ENCODE measurements at places on chromosomes 1 and 21.
A peak's percentile ranks its signal among the peaks of the same experiment; 100 is the strongest.

- no peak for DNase-seq
Measured at GRCh38 chr1:221532071-221532773, 209.7 kb downstream of the DUSP10 start.

DNA sequence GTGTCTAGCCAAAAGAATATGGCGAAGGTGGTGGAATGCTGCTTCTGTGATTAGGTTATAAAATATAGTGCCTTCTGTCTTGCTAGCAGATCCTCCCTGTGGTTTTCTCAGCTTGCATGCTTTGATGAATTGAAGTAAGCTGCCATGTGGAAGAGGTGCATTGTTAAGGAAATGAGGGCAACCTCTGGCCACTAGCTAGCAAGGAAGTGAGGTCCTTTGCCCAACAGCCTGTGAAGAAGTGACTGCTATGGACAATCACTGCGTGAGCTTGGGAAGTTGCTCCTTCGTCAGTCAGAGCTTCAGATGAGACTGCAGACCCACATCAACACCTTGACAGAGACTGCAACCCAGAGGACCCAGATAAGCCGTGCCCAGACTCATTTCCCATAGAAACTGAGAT is 109.4 kb downstream of the GIPC2 start:
- DNase-seq: no peak

DNA sequence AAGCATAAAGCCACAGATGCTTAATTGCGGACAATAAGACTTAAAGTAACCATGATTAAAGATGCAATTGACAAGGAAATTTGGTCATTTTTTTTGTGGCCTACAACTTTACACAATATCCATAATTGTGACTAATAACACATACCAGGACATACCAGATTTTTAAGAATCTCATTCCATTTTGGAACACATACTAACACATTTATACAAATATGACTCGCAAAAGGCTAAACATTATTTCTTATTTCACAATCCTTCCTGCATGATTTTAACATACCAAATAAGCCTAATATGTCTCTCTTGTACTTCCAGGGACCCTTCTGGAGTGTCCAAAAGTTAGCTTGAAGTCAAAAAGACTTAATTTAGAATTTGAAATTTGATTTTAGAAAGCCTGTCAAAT is 48.8 kb downstream of the DR1 start:
- no peak for DNase-seq

- no peak for DNase-seq
Measured at GRCh38 chr1:217525773-217526490, 105.0 kb downstream of the GPATCH2 start.

- no peak for DNase-seq
Measured at GRCh38 chr1:173509797-173510196, 32.7 kb downstream of the PRDX6 start.

DNA sequence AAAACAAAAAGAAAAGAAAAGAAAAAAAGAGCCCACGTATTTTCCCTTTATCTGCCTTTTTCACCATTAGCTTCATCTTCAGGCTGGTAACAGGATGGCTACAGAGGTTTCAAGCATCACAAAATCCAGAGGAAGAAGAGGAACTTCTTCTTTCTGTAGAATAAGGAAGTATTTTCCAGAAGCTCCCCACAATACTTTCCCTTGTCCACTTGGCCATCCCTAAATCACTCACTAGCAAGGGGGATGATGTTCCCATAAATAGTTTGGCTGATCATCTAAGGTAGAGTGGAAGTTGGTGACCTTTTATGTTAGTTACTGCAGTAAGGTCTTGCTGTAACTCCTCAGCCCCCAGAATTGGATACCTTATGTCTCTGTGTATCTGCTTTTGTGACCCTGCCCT is 45.1 kb upstream of the RNF11 start:
- DNase-seq: no peak

DNA sequence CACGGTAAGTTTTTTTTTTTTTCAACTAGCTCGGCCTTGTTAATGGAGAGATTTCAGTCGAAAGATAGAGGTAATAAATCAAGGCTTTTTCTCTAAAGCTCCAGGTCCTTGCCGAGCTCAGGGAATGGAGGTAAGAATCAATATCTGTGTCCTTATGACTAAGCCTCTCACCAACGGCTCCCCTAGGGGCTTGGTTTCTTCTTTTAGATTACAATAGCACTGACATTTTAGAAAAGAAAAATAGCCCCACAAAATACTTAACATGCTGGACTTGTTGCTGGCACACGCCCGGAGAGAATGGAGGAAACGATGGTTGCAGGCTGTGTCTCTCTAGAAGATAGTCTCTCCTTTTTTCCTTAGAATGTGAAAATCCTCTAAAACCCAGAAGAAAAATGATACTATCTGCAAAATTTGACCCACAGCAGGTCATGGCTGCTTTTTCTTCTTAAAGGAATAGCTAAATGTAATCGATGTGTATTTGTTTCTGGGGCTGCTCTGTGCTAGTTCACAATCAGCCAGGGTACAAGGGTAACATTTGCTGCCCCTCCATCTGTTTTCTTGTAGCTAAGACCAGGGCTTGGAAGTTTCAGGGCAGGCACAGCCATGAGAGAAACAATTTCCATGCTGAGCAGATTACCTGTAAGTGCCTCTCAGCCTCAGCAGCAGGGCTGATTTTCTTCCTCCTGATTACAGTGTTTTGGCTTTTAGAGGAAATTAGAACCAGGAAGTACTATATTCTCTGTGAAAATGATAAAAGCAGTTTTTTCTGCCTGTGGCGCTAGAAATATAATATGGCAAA is 86.2 kb upstream of the GNG12 start:
- DNase-seq: no peak

DNA sequence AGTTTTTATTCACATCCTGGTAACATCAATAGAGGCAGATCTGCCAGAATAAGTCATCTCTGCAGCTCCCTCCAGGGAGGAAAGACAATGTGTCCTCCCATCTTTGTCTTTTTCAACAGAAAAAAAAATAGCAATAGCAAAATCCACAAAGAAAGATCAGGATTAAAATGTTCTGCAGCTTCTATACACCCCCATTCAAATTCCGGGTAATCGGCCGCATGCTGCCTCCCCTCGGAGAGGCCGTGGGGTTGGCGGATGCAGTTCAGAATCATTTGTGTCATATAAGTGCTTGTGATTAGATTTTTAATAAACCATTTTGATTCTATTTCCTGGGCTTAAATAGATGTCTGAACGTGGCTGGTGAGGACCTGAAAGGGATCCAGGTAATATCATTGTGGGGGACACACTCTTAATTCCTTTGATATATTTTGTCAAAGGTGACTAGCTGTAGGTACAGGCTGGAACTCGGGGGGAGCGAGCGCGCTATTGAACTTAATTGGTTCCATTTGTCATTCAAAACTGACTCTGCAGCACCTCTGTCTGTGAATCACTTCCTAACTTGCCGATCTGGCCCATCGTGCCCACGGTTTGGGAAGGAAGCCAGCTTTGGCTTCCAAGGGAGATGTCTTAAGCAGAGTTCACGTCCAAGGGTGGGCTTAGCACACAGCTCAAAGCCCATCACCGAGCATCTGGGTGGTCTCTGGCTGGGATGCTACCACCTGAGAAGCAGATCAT is 85.6 kb upstream of the ARHGEF16 start:
- no peak for DNase-seq

DNA sequence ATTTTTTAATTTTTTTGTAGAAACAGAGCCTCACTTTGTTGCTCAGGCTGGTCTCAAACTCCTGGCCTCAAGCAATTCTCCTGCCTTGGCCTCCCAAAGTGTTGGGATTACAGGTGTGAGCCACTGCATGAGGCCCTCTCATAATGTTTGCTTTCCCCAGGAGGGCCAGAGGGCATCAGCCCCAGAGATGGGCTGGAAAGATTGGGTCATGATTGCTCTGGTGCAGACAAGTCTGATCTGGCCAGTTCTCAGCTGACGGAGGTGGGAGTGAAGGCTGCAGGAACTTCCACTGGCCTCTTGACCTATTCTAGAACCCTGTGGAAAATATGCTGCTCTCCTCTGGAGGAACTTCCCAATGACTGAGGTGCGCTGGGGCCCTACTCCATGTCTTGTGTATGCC is 43.4 kb upstream of the RD3 start:
- DNase-seq: no peak

- no peak for DNase-seq
Measured at GRCh38 chr1:83813576-83813975, 185.4 kb downstream of the TTLL7 start.

DNA sequence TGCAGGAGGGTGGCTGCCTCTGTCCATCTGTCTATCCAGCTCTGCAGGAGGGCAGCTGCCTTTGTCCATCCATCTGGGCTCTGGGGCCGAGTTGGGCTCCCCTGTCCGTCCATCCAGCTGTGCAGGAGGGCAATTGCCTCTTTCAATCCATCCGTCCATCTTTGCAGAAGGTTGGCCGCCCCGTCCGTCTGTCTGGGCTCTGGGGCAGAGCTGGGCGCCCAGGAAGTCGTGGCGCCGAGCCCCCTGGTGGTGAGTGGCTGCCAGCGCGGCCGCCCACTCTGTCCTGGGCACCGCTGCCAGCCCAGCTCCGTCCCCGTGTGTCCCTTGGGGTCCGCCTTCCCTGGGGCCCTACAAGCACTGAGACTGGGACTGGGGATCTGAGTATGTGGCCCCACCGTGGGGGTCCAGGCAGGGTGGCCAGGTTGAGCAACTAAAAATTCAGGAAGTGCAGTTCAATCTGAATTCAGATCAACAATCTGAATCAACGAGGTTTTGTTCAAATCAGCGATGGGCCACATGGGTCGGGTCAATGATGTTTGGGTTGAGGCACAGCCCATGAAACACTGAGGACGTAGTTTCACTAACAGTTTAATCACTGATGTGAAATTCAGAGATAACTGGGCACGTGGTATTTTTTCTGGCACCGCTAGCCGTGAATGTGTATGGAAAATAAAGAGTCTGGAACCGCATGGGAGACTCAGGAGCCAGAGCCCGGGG is 99.1 kb upstream of the ACTRT2 start:
- peak; percentile 15 for DNase-seq

- DNase-seq: no peak
Measured at GRCh38 chr21:14876524-14876840, 188.3 kb downstream of the NRIP1 start.

DNA sequence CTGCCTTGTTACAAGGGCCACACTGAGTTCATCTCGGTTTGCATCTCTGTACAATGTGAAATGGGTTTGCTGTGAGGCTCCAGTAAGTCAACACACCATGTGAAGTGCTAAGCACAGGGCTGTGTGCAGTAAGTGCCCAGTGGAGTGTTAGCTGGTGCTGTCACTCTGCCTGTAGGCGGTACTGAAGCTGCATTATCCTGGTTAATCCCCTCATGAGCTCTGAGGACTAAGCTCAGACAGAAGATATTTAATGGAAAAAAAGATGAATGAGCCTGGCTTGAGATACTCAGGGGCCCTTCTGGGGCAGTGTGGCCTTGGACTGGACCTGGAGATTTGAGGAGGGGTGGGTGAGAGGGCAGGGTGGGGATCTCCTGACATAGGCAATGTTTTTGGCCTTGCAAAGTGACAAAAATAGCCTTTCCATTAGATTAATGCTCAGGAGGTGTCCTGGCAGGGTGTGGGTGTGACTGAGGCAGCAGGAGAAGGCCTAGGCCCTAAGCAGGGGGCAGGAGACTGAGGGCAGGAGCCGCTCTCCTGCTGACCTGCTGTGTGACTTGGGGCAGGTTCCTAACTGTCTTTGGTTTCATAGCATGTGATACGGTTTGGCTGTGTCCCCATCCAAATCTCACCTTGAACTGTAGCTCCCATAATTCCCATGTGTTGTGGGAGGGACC is 570.5 kb downstream of the PTPRU start:
- no peak for DNase-seq

GRCh38 chr1:201530741-201531531 is 8.0 kb upstream of the NAV1 start:
- DNase-seq: peak; percentile 39

DNA sequence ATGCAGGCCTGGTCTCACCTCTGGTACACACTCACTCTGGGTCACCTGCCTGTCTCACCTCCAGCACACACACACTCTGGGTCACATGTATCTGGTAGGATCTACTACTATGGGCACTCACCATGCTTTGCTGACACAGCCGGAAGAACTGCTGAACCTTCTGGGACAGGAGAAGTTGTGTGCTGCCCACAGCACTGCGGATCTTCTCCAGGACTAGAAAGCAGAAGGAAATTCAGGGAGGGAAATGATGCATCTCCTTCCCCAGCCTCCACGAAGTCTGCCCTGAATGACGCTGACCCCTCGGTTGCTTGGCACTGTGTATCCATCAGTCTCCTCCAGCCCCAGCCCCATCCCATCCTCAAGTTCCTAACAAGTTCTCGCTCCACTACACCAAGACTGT is 7.9 kb upstream of the SMIM12 start:
- DNase-seq: no peak

DNA sequence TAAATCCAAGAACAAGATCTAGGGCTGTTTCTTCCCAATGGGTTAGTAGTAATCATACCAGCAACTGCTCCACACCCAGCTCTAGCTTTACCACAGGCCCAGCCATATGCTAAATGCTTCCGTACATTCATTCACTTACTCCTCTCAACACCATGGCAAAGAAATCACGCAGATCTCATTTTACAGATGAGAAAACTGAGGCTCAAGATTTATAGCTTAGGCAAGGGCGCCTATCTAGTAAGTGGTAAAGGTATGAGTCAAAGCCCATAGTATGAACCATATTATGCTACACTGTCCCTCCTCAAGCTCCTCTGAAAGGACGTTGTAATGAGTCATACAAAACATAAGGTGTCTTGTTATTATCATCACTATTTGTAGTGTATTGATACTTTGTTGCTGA is 82.2 kb downstream of the NIBAN1 start:
- DNase-seq: peak; percentile 12

DNA sequence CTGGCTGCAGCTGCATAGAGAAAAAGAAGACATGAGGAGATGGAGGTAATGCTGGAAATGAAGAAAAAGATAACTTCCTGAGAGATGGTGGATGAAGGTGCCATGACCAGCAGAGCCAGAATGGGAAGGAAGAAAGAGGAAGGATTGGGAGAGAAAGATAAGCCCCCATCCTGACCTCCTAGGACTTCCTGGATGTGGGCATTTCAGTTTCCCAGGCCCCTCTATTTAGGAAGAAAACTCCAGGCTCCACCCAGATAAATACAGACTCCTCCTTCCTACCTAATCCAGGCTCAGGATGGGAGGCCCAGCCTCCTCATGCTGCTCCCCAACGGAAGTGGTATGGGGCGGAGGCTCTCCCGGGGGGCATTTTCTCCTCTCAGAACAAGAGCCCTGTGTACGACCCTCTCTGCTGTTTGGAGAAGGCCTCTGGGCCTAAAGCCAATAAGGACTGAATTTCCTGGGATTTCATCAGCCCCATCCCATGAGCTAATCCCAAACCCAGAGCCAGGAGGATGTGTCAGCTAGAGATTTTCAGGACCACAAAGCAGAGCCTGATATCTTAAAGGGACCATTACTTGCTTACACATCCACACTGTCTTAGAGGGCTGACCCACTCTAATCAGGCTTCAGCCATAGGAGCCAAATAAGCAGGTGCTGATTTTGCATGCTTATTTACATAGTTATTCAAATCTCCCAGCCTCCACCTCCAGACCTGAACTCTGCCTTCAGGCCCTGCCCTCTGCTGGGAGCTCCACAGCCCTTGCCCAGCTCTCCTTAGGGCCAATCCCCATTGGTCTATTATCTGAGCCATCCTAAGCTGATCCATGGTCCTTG is 5.1 kb upstream of the ARHGEF2 start:
- no peak for DNase-seq

DNA sequence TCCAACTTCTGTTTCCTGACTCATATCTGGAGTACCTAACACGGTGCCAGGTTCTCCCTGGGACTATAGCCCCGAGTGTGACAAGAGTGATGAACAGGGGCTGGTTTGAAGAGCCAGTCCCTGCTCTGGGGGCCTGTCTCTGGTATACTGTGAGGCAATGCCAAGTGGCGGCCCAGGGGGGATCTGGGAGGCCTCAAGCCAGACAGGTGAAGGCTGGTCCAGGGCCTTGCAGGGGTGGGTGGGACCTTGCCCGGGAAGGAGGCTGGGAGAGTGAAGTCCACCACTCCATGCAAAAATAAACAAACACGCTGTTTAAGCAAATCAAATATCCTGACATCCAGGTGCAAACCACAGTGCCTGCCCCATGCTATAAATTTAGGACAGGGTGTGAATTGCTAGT is 6.8 kb upstream of the PLXNA2 start:
- DNase-seq: no peak
